Activated CD8-positive, alpha-beta memory T cell treated with anti-CD3 and anti-CD28 coated beads for 4 hours (primary cell): ENCODE measurements at places on chromosomes 7 and 10.

DNA sequence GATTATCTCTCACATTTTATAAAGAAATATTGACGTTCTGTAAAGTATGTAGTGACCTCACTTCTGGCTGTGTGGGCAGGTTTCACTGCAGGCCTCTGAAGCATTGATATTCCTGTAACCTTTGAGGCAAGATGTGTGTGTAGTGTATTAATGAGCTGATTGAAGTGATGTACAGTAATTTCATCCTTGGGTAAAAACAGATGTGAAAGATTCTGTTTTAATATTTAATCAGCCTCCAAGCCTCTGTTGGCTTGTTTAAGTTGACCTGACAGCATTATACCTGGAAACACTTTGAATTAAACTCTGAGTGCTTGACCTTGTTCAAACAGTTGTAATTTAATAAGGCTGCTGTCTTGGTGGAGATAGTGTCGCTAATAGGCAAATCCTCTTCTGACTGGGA lies 74.9 kb downstream of the KAT6B start:
- no peak for DNase-seq

DNA sequence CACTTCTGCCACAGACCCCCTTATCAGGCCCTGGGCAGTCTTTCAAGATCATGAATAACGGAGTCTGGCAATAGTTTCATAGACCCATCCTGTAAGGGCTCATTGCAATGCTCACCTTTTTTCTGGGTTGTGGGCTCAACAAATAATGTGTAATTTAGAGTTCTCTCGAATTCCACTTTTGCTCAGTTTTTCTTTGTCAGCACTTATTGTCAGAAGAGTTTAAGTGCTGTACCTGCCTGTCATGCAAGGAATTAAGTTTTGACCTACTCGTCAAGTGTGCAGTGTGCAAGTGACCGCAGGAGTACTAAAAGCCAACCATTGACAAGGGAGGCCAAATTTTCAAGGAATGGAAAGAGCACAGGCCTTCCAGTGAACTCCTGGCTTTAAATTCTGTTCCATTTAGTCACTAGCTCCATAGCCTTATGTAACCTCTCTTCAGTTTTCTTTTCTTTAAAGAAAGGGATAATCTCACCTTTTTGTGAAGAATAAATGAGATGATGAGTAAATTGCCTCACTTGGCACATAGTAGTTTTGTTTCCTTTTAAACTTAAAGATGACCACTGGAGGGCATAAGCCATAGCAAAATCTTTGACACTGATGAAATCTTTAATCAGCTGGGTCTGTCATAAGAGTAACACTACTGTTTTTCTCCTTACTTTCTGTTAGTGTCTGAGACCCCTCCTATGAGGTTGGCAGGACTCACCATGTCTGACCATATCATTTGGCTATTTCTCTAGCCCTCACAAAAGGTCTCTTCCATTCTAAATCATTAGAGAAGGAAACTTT lies 313.3 kb downstream of the TYW1 start:
- DNase-seq = no peak

GRCh38 chr7:132541656-132542055 lies 34.6 kb downstream of the PLXNA4 start:
- DNase-seq = no peak

- no peak for DNase-seq
Measured at GRCh38 chr7:36303202-36304098, 86.2 kb upstream of the ANLN start.

DNA sequence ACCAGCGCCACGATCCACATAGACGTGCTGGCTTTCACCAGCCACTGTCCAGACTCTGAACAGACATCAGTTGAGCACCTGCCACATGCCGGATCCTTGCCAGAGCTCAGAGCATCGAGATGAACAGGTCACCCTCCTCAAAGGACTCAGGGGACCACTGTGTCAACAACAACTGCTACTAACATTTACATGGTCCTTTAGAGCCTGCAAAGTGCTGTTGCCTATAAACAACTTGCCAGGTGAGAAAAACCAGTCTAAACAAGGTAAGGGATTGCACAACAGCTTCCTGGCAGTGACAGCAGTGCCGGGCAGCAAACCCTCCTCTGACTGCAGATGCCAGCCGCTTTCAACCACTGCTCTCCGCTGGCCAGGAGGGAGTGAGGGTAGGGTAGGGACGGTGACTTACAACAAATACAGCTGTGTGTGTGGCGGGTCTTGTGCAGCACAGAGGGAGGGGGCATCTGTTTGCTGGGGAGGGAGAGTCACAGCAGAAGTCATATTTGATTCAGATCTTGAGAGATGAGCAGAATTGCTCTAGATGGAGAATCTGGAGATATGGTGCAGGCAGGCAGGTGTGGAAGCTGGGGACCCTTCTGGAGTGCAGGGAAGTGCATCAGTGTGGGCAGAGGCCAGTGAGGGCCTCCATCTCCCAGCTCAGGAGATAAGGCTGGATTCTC lies 32.8 kb upstream of the RHEB start:
- DNase-seq = no peak

DNA sequence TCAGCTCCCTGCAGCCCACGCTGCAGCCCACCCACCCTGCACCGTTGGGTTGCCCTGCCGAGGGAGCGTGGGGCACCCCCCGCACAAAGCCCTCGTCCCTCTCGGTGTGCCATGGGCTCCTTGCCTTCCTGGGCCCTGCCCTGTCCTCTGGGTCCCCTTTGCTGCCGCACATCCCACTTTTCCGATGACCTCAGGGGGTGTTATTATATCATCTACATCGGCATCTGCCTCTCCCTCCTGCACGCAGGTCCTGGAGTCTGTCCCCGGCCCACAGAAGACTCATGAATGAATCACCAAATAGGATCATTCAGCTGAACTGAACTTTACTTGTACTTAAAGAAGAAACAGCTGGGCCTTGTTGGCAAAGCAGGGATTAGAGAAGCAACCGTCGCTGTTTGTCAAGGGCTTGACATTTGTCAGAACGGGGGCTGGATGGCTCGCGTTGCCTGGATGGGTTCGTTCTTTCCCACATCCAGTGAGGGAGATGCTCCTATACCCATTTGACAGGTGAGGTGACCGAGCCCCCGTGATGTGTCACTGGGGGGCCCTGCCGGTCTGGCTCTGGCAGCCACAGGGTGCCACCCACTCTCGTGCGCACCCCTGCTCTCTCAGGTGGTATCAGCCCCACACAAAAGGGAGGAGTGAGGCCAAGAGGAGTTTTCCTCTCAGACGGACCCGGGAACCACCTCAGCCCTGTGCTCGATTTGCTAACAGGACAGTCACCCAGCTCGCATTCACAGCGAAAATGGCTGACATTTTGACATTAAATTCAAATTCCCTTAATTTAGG lies 58.6 kb upstream of the EBF3 start:
- DNase-seq = no peak

DNA sequence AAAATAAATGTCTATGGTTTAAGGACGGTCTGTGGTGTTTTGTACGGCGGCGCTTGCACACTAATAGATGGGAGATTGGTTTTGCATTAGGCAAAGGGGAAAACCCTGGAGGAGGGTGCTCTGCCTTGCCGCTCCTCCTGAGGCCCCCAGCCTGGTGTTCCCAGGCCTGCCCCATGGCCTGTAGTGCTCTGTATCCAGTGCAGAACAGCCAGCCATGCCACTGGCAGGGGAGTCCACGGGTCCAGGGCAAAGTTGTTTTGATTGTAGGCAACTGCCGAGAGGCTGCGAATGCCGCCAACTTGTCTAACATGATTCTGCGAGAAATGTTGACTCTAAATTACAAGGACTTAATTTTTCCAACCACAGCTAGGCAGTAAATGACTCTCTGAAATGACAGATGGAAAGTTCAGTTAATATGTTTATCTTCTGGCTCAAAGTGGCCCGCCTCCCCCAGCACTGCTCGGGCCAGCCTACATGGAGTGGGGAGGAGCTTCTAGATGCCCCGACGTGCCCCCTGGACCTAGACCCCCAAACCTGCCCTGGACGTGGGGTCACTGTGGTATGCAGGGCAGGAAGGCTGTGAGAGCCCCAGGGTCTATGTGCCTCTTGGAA lies 104.6 kb upstream of the GDF10 start:
- no peak for DNase-seq

DNA sequence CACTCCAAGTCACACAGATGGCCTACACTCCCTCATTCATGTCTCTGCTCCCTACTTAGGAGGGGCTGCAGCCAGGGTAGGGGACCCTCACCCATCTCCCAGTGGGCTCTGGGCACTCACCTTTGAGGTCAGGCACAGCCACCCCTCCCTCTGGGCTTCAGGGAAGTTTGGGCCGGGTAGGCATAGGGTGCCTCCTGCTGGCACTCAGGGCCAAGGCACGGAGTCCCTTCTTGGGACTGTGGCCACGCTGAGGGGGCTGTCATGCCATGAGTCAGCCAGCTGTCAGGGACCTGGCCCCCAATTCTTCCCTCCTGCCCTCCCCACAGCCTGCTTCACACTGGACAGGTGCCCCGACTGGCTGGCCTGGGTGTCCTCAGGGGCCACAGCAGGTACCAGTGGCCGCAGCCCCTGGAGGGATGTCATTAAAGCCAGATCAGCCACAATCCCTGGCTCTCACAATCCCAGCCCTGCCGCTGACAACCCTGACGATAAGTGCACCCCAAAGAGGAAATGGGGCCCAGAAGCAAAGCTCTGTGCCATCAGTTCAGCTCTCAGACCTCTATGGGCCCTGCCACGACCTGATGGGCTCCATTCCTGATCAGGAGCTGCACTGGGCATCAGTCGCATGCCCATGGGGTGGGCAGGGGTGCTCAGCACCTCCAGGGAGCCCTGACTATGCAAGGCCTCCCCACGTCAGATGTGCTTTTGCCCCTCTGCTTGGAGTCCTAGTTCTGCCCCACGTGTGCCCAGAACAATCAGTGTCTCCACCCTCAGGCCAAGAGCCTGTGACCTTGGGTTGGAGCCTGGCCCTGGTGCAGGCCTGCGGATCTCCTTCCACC lies 34.1 kb upstream of the RET start:
- no peak for DNase-seq

DNA sequence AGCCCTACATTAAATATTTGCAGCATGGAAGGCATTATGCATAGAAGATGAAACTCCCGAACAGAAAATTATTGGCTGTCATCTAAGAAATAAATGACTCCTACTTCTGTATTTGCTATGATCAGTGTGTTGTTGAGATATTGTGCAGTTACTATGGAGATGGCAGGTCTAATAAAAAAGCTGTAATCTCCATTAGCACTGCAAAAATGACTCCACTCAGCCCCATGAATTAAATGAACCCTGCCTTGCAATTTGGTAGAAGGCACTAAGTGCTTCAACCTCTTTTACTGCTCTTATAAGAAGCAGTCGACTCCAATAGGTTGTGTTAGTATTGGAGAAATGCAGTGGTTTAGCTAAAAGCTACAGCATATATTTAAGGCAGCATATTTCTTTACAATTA lies 290.0 kb upstream of the PHYHIPL start:
- no peak for DNase-seq

DNA sequence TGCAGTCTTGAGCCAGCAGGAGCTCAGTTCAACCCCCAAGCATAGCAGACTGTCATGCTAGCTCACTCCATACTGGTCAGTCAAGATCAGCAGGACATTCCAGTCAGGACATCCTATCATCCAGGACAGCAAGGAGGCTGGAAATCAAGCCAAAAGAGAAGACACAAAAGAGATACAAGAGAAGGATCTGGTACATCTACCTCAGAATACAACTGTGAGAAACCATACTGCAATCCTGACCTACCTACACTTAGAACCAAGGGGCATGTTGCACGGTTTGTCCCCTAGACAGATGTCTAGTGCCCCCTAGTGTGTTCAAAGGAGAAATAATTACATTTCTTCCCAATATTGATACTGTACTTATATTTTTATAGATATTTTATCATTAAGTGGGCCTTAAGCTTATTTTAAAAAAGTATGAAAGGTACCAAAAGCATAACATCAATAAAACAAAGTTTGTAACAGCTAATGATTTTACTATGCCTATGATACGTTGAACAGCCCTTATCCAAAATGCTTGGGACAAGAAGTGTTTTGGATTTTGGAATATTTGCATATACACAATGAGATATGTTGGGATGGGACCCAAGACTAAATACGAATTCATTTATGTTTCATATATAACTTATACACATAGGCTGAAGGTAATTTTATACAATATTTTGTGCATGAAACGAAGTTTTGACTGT lies 26.7 kb downstream of the ERCC6 start:
- DNase-seq = no peak

GRCh38 chr7:15554744-15555143 lies 7.1 kb downstream of the AGMO start:
- no peak for DNase-seq

DNA sequence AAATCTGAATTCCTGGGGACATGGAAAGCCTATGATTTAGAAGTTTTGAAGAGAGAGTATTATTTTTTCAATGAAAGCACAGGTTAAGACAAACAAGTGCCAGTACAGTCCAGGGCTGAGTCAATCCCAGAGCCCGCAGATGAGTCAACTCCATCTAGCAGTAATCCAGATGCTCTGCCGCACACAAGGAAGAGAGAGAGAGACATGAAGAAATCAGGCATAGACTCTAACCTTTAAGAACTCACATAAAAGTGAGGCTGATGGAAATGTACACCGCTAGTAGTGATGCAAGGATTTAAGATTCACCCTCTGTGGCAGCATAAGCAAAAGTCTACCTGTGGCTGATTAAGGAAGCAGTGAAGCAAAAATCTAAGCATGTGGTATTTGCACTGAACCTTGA lies 651.5 kb downstream of the TNS3 start:
- DNase-seq = no peak

DNA sequence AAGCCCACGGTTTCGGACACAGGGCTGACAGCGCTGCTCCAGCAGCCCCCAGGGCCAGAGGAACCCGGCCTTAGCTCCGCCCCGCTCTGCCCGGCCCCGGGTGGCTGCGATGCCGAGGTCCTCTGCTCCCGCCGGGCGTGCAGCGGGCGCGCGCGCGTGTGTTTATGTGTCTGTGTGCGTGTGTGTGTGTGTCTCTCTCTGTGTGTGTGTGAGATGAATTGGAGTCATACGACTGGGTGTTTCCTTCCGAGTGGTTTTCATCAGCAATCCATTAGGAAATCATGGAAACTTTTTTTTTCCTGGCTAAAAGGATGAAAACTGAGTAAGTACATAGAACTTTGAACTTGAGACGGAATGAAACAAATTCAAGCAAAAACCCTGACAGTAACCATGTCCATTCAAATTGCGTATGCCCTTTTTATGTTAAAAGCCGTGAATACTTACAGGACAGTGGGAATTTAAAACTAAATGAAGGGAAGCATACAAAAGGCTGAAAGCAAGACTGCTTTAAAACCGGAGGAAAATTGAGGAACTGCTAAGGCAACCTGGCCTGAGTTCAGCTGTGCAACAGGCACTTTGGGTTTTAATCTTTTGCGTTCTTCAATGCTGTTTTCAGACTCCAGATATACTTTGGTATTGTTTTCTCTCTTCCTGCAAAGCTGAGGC lies at the start of gene CPED1:
Gene CPED1 (plus strand): TSS at position 121 of the 666 bp plus-strand sequence. CDS start 911 bp downstream, outside the sequence.
- no peak for DNase-seq

DNA sequence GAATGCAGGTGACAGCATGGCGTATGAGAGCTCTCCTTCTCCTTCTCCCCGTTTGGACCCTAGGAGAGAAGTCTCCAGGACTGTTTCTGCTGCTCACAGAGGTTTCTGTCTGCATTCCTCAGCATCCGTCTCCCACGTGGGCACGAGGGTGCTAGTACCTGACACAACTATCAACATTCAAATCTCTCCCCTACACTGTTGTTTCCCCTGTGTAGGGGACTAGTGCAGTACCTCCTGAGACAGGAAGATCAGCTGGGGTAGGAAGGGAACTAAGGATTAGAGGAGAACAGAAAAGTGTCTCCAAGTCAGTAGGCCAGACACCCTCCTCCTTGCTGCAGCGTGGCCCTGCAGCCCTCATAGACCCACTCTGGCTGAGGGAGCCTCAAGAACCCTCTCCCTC lies 29.0 kb downstream of the STOX1 start:
- DNase-seq = no peak
